K562 (cell line): ENCODE measurements at places on chromosomes 12 and 14. TPM values are rescaled to one million over a fixed set of nuclear protein-coding genes. Genes with fewer than 3 reads are reported as not detected.

DNA sequence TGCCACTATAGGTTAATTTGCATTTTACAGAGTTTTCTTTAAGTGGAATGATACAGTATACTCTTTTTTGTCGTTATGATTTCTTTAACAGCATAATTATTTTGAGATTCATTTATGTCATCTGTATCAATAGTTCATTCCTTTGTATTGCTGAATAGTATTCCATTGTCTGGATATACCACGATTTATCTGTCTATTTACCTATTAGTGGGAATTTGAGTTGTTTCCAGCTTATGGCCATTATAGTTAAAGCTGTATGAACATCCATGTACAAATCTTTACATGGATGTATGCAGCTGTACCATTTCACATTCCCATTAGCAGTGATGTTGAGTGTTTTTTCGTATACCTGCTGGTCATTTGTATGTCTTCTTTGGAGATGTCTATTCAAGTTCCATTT is 163.9 kb downstream of the ETNK1 start:
- DNase-seq, result no peak
- H3K4me1 ChIP-seq, result no peaks in the 10 kb centered on the region; the same call in 2 of the 3 replicates
- no peaks in the 10 kb centered on the region for H3K27me3 ChIP-seq
- H3K27ac ChIP-seq, result no peak overlapping the region

DNA sequence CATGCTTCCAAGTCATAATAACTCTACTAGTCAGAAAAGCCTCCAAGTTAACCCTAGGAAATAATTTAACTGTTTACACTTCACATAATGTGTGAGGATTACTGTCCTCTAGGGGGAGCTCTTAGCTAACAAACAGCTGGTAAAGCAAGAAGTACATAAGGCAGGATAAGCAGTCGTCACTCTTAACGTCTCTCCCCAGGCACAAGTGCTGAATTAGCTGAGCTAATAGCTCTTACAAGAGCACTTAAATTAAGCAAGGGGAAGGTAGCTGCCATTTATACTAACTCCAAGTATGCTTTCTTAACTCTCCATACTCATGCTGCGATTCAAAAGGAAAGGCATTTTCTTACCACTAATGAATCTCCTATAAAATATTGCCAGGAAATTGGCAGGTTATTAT is 79.3 kb upstream of the TSPAN11 start:
- H3K4me1 ChIP-seq, result peaks cover 2% of the 10 kb centered on the region; the same call in 2 of the 3 replicates
- no peak overlapping the region for H3K4me3 ChIP-seq
- H3K36me3 ChIP-seq, result no peaks in the 10 kb centered on the region
- no peak overlapping the region for H3K27ac ChIP-seq

GRCh38 chr12:1841586-1842182 is 21.3 kb downstream of the LRTM2 start:
- H3K27me3 ChIP-seq, result peaks cover 28% of the 10 kb centered on the region; the same call in 2 of the 3 replicates
- H3K36me3 ChIP-seq, result no peaks in the 10 kb centered on the region
- no peak for DNase-seq
- H3K27ac ChIP-seq, result no peak overlapping the region
- peaks cover 13% of the 10 kb centered on the region for H3K4me1 ChIP-seq

- no peaks in the 10 kb centered on the region for H3K4me1 ChIP-seq
- DNase-seq, result no peak
- no peaks in the 10 kb centered on the region for H3K27me3 ChIP-seq
- no peak overlapping the region for H3K27ac ChIP-seq
Observed at GRCh38 chr12:45704968-45705367, 24.5 kb upstream of the ARID2 start.

DNA sequence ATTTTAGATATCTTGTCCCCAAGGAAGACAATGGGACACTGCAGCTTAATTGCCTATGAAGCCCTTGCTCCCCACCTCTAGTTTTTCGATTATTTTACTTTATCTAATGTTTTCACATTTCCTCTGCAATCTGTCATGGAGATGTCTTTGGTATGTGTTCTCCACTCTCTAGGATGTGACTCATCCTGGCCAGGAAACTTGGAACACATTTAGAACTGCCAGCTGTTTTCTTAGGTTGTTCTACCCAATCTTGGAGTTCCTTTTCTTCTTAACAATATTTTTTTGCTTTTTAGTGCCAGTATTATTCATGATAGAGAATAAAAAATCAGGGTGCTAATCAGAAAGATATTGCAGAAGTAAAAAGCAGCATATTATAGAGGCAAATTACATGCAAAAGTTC is 101.7 kb upstream of the CLEC14A start:
- no peaks in the 10 kb centered on the region for H3K36me3 ChIP-seq
- DNase-seq, result no peak
- H3K27me3 ChIP-seq, result no peaks in the 10 kb centered on the region
- H3K4me1 ChIP-seq, result no peaks in the 10 kb centered on the region
- H3K27ac ChIP-seq, result no peak overlapping the region

DNA sequence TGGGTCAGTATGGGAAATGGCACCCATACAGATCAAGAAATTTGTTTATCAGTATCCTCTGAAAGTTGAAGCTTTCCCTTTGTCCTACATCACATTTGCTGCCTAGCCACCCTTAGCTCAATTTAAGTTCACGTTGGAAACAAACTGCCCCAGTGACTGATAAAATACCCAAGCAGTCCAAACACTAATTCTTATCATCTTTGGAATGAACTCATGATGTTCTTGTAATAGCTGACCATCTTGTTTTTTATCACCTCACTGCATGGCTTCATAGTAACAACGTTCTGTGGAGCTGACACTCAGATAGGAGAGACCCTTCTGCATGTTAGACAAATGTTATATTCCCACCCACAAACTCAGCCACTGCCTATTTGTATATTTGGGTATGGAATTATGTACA is 93.4 kb downstream of the GPR135 start:
- DNase-seq, result no peak
- H3K4me1 ChIP-seq, result peaks cover 5% of the 10 kb centered on the region; the same call in 2 of the 3 replicates
- peaks cover 3% of the 10 kb centered on the region; the same call in 1 of the 3 replicates for H3K36me3 ChIP-seq
- H3K27ac ChIP-seq, result no peak overlapping the region

- no peak for DNase-seq
- H3K27me3 ChIP-seq, result no peaks in the 10 kb centered on the region
- no peaks in the 10 kb centered on the region for H3K36me3 ChIP-seq
- H3K4me3 ChIP-seq, result no peak overlapping the region
Observed at GRCh38 chr14:88910386-88910785, 85.9 kb downstream of the TTC8 start.

DNA sequence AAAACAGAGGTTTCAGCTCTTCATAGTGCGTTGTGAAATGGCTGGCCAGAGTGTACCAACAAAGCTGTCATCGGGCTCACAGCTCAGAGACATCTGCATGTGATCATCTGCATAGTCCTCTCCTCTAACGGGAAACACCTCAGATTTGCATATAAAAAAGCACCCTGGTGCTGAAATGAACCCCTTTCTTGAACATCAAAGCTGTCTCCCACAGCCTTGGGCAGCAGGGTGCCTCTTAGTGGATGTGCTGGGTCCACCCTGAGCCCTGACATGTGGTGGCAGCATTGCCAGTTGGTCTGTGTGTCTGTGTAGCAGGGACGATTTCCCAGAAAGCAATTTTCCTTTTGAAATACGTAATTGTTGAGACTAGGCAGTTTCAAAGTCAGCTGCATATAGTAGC is 14.3 kb upstream of the PAPLN start:
- no peak overlapping the region for H3K27ac ChIP-seq
- no peaks in the 10 kb centered on the region for H3K27me3 ChIP-seq
- no peak overlapping the region for H3K4me3 ChIP-seq
- H3K36me3 ChIP-seq, result peaks cover 18% of the 10 kb centered on the region; the same call in 1 of the 3 replicates

GRCh38 chr12:75981247-75982168 is 50.1 kb downstream of the PHLDA1 start:
- H3K27me3 ChIP-seq, result peaks cover 4% of the 10 kb centered on the region; the same call in 1 of the 2 replicates
- no peak overlapping the region for H3K4me3 ChIP-seq
- no peaks in the 10 kb centered on the region for H3K36me3 ChIP-seq
- no peak overlapping the region for H3K27ac ChIP-seq
- no peaks in the 10 kb centered on the region for H3K4me1 ChIP-seq
- no peak for DNase-seq

DNA sequence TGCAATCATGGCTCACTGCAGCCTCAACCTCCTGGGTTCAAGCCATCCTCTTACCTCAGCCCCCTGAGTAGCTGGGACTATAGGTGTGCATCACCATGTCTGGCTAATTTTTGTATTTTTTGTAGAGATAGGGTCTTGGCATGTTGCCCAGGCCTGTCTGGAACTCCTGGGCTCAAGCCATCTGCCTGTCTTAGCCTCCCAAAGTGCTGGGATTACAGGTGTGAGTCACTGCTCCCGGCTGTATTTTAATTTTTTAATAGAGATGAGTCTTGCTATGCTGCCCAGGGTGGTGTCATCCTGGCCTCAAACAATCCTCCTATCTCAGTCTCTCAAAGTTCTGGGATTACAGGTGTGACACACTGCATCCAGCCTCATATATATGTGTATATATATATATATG is 31.7 kb upstream of the GPRC5A start:
- no peak overlapping the region for H3K27ac ChIP-seq
- H3K4me1 ChIP-seq, result no peaks in the 10 kb centered on the region
- H3K27me3 ChIP-seq, result no peaks in the 10 kb centered on the region; the same call in 2 of the 3 replicates
- no peaks in the 10 kb centered on the region for H3K36me3 ChIP-seq
- H3K4me3 ChIP-seq, result no peak overlapping the region

Gene PTCSC3
- not detected in 2 replicates for total RNA-seq

Gene SLCO1A2
- 2.6 and 3.7 TPM in 2 replicates for total RNA-seq

Gene CLEC4D
- total RNA-seq, result not detected in 2 replicates

Gene CIROP
- not detected in 2 replicates for total RNA-seq

Gene SLC38A1
- 104 and 112 TPM in 2 replicates for total RNA-seq

Gene SRGAP1
- total RNA-seq, result 0.09 and 0.27 TPM in 2 replicates
